ENCODE measurements at places on chromosomes 12 and 14.

DNA sequence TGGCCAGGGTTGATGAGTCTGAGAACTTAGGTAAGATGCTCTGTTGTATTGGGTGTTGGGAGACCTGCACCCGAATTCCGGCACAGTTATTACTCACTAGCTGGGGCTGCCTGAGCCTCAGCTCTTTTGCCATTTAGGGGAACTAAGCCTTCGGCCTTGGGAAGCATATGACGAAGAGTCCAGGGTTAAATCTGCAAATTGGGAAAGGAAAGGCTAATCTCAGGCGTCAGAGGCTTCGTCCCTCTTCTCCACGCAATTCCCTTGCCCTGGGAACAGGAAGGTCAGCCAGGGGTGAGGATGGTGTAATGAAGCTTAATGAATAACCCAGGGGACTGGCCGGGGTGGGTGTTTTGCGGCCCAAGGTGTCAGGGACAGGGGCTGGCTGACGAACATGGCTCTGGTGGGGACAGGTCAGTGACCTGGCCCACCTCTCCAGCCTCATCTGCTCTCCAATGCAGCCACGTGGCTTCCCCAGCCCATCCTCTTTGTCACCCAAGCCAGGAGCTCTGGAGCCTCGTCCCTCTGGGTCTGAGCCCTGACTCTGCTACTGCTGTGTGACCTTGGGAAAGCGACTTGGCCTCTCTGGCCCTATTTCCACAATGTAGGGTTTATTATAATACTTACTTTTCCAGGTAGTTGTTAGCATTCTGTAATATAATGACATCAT, 3.8 kb upstream of the SDSL start:
- DNase-seq: no peak

GRCh38 chr14:92437729-92438285, 75.8 kb upstream of the RIN3 start:
- no peak for DNase-seq

GRCh38 chr12:63396135-63396534, 245.1 kb upstream of the AVPR1A start:
- DNase-seq: no peak

GRCh38 chr12:15788233-15789219, 662 bp downstream of the EPS8 start:
- peak; percentile 38 for DNase-seq

GRCh38 chr12:26434299-26435068, 239.1 kb downstream of the SSPN start:
- peak; percentile 63 for DNase-seq

DNA sequence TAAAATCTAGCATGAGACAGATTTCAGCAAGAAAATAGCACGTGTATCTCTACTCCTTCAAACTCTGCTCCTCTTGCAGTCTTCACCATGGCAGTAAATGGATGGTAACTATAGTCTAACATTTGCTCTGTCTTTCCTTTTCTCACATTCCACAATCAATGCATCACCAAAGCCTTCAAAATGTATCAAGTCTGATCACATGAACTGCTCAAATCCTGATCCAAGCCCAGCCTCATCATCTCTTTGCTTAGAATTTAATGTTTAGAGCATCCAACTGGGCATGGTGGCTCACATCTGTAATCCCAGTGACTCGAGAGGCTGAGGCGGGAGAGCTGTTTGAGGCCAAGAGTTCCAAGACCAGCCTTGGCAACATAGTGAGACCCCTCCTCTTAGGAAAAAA, 45.9 kb downstream of the CDK17 start:
- no peak for DNase-seq

DNA sequence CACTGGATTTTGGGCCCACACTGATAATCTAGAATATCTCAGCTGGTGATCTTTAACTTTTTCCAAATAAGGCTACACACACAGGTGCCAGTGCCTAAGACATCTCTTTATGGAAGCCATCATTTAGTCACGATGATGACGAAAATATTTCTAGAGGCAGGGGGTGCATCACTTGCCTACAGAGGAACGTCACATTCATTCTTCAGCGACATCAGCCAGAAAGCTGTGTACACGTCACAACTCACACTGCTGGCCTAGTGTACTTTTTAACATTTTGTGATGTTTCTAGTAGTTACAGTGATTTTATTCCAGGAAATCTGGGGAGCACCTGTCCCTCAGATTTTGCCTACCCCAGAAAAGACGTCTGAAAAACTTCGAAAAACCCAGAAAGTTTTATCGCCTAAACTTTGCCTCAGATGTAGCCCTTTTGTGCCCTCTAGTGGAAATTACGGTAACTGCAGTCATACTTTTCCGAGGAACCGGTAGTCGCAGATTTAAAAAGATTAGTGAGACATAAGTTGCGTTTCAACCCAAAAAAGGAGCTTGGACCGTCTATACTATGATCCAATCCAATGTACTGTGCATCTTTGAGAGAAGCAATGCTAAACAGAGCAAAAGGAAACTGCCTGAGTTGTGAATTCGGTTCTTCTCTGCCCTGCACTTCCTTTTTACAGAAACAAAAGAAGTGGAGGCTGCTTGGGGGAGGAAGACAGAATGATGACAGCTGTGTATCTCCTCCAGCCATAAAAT, 64.3 kb upstream of the STON2 start:
- DNase-seq: peak; percentile 74

- DNase-seq: no peak
These were observed 69.1 kb upstream of the GALNT9 start for GRCh38 chr12:132398386-132398991.

- peak; percentile 31 for DNase-seq
These were observed 635 bp downstream of the LTA4H start for GRCh38 chr12:96034621-96035282.

DNA sequence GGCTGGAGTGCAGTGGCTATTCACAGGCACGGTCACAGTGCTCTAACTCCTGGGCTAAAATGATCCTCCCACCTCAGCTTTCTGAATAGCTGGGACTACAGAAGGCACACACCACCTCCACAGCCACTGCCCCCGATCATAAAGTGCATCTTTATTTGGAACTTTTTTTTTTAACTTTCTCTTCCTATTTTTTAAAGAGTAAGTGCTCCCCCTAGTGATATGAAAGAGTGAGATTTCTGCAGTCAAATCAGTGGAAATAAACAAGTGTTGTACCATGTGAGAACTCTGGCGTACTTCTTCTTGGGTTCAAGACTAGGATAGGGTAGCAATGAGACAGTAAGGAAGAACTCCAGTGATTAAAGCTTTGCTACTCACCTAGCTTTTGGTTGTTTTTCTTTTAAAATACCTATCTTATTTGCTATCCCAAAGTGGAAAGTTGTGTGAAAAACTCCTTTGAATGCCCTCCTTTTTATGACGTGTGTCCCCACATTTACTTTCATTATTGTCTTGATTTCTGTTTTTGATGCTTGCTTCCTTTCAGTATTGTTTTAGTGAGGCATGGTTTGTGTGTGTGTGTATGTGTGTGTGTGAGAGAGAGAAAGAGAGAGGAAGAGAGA, 6.6 kb downstream of the PPP4R4 start:
- DNase-seq: peak; percentile 42

GRCh38 chr12:130521375-130522124, 183.9 kb downstream of the PIWIL1 start:
- DNase-seq: no peak

DNA sequence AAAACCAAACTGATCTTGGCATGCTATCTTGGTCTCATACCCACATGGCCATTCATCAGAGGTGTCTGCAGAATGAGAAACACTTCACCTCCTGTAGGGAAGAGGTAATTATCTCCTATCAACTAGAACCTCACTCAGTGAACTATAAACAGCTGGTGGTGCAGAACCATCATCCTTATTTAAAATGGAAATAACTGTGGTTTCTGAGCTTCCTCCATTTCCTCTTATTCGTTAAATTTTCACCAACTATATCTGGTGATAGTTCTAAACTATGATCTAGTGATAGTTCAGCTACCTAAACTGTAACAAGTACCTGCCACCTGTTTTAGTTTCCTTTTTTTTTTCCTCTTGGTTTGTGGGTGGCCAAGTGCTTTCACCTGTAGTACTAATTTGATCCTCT, 218.5 kb downstream of the FUT8 start:
- no peak for DNase-seq

- DNase-seq: peak; percentile 6
These were observed 73.9 kb downstream of the HSD17B6 start for GRCh38 chr12:56836800-56837663.

GRCh38 chr12:52493172-52493571, at the start of gene KRT6A:
Gene KRT6A, minus strand, starts transcription at chr12:52493257. Its CDS starts 69 bp downstream, at chr12:52493188.
- DNase-seq: no peak

DNA sequence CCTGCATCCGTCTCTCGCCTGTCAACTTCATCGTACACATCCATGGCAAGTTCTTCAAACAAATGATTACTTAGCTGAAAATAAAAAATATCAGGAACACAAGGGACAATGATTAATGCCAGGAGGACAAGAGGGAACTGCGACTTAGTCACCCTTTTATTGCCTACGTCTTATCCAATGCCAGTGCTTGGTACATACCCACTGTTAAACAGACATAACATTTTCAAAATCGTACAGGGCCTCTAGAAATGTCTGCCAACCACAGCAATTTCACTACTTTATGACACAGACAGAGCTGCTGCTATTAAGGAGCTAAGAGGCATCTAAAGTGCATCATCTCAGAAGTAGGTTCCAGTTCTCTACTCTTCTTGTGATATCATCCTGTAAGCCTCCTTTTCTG, 34.6 kb downstream of the GIT2 start:
- DNase-seq: no peak

GRCh38 chr12:94725375-94726168, 75.2 kb upstream of the TMCC3 start:
- DNase-seq: peak; percentile 6

DNA sequence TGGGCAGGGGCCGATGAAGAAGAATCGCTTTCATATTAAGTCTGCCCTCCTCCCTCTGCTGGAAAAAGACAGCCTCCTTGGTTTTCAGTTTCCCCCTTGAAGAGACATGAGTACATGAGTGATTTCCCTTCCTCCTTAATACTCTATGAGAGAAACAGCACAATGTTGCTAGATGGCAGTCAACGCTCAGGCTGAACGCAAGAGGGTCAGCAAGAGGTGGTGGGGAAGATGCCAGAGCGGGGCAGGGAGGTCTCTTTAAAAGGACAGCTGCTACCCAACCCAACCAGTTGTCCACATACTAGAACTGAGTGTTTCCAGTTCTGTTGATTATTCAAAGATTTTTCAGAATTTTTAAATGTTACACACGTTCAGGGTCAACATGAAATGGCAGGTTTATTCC, 22.8 kb downstream of the CRACR2A start:
- DNase-seq: no peak

GRCh38 chr12:95574799-95575452, 23.6 kb upstream of the USP44 start:
- DNase-seq: peak; percentile 31

GRCh38 chr12:111186347-111186746, 182.5 kb downstream of the PHETA1 start:
- no peak for DNase-seq

DNA sequence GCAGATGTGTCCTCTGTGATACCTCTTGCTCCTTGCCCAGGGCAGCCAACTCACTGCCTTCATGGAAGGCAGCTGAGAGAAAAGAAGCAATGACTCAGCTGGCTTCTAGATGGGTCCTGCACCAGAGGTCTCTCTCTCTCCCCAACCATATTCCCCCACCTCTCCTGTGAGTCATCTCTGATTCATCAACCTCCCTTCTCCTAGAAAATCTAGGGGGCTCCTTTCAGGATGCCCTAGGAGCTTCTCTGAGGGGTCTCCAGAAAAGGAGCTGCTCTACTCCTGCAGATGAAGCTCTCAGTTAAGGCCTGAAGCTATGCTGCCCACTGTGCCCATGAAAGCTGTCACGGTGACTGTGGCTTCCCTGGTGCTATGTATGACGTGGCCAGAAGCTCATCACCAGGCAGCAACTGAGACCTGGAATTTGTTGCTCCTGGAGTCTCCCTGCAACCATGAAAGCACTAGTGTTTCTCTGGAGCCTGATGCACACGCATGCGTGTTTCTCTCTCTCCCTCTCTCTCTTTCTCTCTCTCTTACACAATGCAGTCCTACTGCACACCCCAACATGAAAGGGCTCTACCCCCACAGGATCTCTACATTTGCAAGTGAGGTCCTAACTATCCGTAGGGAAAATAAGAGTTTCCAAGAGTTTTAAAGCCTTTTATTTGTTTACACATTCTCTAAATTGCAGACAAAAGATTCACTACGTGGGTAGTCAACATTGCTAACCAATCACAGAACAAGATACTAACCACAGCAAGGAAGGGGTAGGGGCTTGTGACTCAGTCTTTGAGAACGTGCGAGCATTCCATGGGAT, 285.3 kb downstream of the DPF3 start:
- DNase-seq: no peak

- no peak for DNase-seq
These were observed 17.8 kb downstream of the EFCAB11 start for GRCh38 chr14:89936654-89937185.

GRCh38 chr14:106044515-106044914, 518.1 kb downstream of the TMEM121 start:
- DNase-seq: no peak

DNA sequence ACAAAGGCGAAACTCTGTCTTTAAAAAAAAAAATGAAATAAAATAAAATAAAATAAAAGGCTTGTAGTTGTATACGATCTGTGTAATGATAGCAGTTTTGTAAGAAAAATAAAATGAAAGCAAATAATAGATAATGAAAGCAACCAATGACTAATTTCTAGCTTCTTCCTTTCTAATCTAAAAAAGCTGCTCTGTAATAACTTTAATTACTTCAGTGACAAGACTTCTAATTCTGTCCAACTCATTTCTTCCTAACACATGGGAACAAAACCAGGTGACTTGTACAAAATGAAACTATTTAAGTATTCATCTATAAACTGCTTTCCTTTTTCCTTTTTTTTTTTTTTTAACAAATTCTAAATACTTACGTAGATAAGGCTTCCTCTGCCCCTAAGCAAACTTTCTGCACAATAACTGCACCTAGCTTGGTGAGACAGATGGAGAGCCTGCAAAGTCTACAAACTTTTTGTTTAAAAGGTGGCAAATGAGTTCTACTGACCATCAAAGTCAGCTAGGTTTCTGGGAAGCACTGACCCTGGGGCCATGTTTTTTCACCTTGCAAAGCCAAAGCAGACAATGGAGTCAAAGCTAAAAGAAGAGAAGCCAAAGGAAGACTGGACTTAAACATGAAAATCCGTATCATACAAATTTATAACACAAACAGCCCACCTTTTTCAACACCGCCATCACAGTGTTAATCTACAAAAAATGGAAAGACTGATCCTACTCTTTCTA, 28.2 kb downstream of the DENND5B start:
- no peak for DNase-seq

GRCh38 chr14:22118899-22119477, 445.4 kb upstream of the OR4E1 start:
- no peak for DNase-seq

- peak; percentile 95 for DNase-seq
These were observed 16.4 kb upstream of the SP7 start for GRCh38 chr12:53352331-53353256.

GRCh38 chr14:62381311-62382070, 619.3 kb downstream of the SNAPC1 start:
- DNase-seq: no peak

- DNase-seq: no peak
These were observed 67.4 kb downstream of the DAD1 start for GRCh38 chr14:22521449-22522239.

All from erythroblast (primary cell).